ENCODE measurements at places on chromosomes 5 and 9.
A peak's percentile ranks its signal among the peaks of the same experiment; 100 is the strongest.

- no peak for DNase-seq
These were observed 2.1 kb downstream of the NSG2 start for GRCh38 chr5:174047472-174048099.

GRCh38 chr5:87008751-87009560, 258.7 kb upstream of the RASA1 start:
- DNase-seq, result no peak

- DNase-seq, result no peak
These were observed 244.0 kb downstream of the GAS1 start for GRCh38 chr9:86703346-86703745.

GRCh38 chr5:16489322-16489791, 23.8 kb upstream of the ZNF622 start:
- peak; percentile 16 for DNase-seq

DNA sequence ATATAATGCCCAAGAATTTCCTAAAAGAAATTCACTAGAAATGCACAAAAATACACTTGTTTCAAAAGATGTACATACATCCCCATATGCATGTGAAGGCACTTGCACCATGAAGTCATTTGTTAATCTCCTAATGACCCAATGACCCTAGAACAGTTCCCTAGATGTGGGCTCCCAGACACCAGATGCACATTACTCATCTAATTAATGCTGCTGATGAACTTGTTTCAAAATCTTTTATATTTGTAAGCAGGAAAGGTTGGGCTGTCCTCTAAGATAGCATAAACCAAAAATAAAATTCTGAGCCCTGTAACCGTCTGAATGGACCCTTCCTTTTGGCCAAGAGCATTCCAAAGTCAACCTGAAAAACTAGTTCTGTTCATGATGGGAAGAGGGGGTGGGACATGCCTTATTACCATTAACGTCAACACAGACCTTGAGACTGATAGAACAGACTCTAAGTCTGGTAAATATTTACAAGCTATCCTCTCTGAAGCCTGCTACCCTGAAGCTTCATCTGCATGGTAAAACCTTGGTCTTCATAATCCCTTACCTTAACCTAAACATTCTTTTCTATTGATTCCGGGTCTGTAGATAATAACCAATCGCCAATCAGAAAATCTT, 91.0 kb upstream of the DAPK1 start:
- DNase-seq, result no peak

GRCh38 chr5:114305402-114306207, 56.3 kb upstream of the KCNN2 start:
- DNase-seq, result no peak

GRCh38 chr9:119114681-119115080, 254.6 kb downstream of the BRINP1 start:
- no peak for DNase-seq

- DNase-seq, result no peak
These were observed 257.2 kb downstream of the KIF4B start for GRCh38 chr5:155270725-155271124.

GRCh38 chr5:90658620-90659019, 100.0 kb downstream of the ADGRV1 start:
- DNase-seq, result peak; percentile 17

DNA sequence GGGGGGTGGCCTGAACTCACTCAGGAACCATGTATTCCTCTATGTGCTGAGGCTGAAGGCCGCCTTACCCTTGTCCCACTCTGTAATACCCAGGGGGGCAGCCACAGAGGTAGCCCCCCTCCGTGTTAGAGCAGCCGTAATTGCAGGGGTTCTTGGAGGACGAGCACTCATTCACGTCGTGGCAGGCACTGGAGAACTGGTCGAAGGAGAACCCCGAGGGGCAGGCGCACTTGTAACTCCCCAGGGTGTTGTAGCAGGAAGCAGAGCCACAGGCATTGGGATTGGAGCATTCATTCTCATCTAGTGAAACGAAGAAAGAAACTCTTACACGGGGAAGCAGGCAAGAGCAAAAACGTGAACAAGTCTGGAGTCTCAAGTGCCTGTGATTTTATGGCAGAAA, 179.8 kb downstream of the SLC12A2 start:
- no peak for DNase-seq

DNA sequence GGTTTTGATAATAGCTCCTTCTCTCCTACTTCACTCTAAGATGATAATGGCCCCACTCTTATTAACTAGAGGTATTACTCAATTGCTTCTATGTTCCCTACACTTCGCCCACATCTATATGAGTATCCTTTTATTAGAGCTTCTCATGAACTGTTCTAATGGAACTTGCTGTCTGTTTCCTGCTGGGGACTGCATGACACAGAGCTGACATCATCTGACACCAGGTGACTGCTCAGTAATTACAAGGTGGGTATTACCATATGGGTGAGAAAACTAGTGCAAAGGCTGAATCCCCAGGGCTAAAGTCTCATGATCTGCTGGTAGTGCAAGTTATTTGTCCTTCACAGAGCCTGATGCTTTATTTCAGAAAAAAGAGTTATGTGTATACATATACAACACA, 146.2 kb upstream of the PLCXD3 start:
- DNase-seq, result no peak

- DNase-seq, result no peak
These were observed 16.8 kb downstream of the ABCA1 start for GRCh38 chr9:104911032-104911607.

- peak; percentile 6 for DNase-seq
These were observed 1.3 kb downstream of the SEMA6A start for GRCh38 chr5:116573279-116573701.

- no peak for DNase-seq
These were observed 64.3 kb downstream of the HABP4 start for GRCh38 chr9:96514108-96514799.

DNA sequence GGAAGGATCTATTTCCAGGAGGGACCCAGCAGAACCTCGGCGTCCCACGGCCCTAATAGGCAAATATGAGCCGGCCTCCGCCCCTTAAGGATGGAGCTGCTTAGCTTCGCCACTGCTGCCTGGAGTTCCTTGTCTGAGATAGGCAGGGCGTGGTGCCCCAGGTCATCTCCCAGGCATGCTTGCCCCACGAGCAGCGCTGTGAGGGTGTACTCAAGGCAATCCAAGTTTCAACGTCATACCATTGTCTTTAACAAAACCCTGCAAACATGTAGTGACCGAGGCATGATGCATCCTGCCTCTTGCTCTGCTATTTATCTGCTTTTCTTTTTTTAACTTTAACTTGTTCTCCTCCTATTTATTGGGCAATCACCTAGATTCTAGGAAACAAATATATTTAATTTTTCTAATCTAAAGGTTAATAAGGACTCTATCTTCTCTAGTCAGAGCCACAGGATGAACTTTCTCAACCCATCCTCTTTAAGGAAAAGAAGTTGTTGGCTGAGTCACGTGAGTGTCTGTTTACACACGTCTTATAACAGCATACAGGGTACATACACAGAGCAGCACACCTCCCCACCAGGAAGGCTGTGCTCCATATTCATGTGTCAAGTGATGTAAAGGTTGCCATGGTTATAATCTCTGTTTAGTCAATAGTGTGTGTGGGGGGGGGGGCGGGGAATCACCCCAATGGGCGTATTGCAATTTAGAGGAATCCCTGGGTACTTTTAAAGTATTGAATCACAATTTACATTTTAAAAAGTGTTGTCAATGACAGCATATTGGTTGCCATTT, 27.3 kb upstream of the ZSWIM6 start:
- peak; percentile 2 for DNase-seq

GRCh38 chr5:168011096-168011495, 280.3 kb upstream of the WWC1 start:
- no peak for DNase-seq

DNA sequence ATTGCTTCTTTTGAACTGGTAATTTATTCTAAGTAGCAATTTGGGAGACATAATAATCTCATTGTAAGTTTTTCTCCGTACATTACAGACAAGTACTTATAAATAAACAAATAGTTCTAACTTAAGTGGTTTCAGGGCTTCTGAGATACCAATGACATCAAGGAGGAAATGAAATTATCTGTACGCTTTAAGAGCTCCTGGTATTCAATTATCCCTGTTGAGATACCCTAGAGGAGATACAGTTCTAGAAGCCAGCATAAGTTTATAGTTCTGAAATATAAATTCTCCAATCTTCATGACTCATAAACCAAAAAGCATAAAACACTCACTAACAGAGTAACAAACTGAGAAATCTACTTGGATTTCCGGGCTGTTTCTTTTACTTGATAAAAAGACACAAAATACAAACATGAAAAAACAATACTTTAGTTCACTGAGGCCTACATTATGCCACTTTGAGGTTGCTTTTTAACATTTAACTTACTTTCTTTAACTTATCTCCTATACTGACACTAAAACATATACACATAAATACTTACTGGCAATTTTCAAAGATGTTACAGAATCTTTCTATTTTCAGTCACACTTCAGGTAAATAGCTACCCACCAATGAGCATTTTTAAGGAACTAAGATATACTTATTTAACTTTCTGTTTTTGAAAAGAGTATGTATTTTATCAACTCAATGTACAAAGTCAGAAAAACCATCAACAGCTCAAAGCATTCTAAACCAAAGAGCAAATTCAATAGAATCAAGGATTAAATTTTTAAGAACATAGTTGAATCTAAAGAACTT, 7.5 kb downstream of the DCTN4 start:
- no peak for DNase-seq

GRCh38 chr5:126754609-126755008, 22.3 kb upstream of the LMNB1 start:
- no peak for DNase-seq

- no peak for DNase-seq
These were observed 91.6 kb downstream of the ROR2 start for GRCh38 chr9:91858213-91859030.

DNA sequence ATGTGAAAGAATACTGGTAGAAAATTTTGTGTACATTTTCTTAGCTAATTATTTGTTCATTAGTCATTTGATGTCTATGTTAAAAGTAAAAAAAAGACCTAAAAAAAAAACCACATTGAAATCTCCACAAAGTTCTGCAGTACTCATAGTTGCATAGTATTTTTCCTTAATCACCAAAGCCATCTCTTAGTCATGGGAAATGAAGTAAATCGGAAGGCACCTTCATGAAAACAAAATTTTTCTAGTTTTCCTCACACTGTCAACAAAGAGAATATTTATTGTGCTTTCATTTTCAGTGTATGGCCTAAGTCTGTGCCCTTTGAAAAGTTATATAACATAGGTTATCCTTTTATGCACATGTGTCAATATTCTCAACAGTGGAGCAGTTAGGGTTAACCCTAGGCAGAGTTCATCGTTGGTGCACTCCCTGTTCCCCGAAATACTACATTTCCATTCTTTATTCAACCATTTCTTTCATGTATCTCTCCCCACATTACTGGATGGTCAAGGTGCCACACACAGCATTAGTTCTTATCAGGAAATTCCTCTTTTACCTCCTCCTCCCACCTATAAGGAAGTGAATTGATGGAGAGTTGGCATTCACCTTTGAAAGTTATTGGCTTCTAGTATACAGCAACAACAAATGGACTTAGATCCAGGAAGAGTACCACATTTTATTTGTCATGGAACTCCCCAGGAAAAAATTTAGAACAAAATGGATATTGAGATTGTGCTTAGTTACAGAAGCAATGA, 93.1 kb downstream of the NUDT12 start:
- no peak for DNase-seq

- DNase-seq, result no peak
These were observed 579.2 kb upstream of the ZNF462 start for GRCh38 chr9:106283769-106284168.

- no peak for DNase-seq
These were observed 15.6 kb downstream of the PITX1 start for GRCh38 chr5:135018457-135018856.

GRCh38 chr5:109546461-109546860, 136.7 kb upstream of the PJA2 start:
- no peak for DNase-seq

DNA sequence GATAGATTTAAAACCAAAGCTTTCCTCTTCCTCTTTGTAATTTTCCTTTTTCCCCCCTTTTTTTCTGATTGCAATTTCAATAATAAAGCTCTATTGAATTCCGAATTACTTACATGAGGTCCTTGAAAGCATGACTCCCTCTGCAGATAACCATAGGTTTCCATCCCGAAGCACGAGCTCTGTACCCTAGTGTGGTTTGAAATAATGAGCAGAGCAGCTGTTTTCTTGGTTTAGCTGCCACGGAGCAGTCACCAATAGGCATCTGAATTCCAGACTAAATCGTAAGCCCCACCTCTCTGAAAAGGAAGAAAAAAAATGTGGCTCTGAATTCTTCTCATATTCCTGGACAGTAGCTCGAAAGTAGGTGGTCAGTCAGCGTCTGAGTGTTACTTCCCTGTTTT, 18.5 kb upstream of the GNE start:
- DNase-seq, result no peak

GRCh38 chr5:151961557-151961956, 36.9 kb upstream of the GLRA1 start:
- DNase-seq, result no peak

DNA sequence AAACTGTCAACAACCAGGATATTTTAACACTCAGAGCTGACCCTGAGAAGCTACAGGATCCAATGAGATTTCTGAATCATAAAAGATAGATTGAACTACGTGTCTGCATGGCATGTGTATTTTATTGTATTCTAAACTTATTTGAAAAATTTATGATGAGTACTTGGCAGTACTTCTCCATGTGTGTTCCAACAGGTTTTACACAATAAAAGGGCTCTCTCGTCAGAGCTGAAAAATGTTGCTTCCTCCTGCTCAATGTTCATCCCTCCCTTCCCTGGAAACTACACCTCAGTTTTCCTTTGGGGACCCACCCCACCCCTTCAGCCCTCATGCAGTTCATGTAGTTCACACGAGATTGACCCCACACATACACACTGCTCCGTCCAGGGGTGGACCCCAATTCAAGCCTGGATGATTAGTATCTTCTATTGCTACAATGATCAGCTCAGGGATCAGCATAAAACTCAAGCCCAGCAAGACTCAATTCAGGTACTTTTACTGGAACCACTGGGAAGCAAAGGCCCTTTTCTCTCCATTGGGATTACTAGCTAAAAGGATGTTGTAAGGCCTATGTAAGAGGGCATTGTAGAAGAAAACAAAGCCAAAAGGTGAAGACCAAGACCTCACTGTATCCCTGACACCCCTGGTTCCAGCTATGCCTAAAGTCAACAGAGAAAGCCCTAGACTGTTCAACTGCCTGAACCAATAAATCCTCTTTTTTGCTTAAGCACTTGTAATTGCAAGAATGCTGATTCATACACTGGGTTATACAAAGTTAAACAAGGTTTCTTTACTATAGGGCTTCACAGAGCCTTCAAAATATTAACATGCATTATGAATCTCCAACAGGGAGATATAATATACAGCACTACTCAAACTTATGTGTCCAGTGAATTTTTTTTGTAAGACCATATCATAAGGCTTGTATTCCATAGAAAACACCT, 112.6 kb downstream of the SAXO1 start:
- DNase-seq, result no peak

GRCh38 chr9:4286086-4286485, 13.8 kb downstream of the GLIS3 start:
- DNase-seq, result no peak
